NCI-H146 (cell line): ENCODE measurements at places on chromosomes 2 and 18.

DNA sequence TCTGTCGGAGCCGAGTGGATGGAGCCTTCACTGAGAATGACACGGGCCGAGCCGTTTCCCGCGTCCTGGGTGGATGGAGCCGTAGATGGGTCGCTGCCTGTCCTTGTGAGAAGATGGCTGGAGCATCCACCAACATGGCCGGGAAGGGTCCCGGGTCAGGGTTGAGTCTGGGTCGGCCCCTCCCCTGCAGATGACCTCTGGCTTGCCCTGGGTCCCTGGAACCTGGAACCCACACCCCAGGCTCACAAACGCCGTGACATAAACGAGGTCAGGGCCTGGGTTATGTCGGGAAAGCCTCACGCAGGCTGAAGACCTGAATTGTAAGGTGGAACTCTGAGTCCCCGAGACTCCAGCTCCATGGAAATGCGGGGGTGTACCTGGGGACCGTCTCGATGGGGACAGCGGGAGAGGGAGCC, 94.9 kb downstream of the NFATC1 start:
- DNase-seq: no peak

DNA sequence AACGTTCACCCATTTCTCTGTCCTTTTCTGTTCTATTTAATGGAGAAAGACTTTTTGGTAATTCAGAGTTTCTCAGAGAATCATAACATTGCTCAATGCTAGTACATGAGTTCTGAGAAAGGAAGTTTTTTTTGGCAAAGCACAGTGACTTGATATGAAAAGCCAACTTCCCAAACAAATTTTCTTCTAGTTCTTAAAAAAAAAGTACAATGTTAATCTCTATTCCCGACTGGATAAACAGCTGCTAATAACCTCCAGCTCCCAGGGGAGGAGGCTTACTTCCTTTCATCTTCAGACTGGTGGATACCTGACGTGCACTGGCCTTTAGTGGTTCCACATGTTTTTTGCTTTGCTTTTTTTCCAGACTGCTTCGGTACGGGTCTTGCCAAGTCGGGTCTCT, 284.6 kb upstream of the CCDC68 start:
- no peak for DNase-seq

DNA sequence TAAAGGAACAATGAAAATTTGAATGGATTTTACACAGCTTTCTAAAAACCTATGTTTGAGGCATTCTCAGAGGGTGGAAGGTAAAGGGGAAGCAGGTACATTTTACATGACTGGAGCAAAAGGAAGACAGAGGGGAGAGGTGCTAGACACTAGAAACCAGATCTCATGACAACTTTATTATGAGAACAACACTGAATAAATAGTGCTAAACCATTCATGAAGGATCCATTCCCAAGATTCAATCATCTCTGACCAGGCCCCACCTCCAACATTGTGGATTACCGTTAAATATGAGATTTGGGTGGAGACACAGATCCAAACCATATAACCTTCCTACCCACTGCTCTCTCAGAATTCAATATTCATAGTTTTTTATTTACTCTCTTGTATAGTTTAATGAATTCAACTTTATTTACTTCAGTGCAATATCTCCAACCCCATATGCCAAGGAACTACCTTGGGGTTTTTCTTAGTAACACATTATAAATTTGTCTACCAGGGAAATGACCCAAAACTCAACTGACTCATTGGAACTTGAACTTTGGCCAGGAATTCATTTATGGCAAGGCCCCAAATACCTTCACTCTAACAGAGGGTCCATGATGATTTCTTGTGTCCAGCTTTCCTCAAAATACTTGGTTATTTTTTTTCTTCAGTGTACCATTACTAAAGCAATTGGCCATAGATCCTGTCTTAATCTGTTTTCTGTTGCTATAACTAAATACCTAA, 317.8 kb downstream of the GULP1 start:
- no peak for DNase-seq

DNA sequence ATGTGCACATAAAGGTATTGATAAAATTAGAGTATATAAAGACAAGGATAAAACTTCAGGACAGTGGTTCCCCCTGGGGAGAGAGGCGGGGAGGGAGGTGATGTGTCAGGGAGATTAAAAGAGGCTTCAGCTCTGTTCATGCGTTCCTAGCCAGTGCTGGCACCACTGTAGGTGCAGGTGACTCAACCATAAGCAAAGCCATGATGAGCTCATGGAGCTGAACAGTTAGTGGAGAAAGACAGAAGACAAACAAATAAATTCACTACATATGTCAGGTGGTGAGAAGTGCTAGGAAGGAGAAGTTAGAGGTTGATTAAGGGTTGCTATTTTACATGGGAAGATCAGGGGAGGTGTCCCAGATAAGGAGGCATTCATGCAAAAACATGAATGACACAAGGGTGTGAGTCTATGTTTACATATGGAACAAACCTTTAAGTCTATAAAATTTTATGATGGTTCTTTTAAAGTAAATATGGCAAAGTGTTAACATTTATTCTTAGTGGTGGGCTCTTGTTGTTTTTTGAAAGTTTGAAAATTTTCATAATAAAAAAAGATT, 136.0 kb downstream of the ANKRD44 start:
- no peak for DNase-seq

GRCh38 chr2:109724533-109725460, 69.3 kb upstream of the RGPD5 start:
- no peak for DNase-seq

DNA sequence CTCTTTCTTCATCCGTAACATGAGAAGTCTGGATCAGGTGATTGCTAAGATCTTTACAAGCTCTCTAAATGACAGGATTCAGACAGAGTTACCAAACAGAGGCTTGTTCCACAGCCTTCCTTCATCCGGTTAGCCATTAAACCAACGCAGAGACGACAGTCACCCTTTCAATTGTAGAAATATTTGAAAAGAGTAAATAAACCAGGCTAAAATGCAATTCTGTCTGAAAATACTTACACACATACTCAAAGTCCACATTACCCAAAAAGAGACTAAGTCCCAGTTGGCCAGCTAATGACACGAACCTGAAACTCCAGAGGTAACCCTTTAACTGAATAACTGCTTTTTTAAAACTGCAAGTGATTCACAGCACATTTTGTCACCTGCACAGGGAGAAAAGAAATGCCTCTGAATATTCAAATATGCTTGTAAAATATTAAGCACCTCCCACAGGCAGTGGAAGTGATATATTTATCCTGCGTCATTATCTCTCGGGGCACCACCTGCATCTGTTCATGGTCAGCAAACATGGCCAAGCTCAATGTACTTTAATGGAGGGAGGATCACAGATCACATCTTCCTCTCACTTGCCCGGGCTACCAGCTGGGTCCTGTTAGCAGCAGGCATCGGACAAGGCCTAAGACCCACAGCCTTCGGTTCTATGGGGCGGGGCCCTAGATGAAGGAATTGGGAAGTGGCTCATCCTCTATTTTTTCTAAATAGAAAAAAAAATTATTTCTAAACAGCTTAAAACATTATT, 38.8 kb upstream of the DNER start:
- DNase-seq: peak; percentile 48

GRCh38 chr2:186542002-186542401, 47.9 kb upstream of the ITGAV start:
- no peak for DNase-seq

GRCh38 chr18:70523035-70523791, 234.4 kb downstream of the SOCS6 start:
- DNase-seq: peak; percentile 99

GRCh38 chr2:215900843-215901242, 112.5 kb downstream of the MREG start:
- DNase-seq: no peak

DNA sequence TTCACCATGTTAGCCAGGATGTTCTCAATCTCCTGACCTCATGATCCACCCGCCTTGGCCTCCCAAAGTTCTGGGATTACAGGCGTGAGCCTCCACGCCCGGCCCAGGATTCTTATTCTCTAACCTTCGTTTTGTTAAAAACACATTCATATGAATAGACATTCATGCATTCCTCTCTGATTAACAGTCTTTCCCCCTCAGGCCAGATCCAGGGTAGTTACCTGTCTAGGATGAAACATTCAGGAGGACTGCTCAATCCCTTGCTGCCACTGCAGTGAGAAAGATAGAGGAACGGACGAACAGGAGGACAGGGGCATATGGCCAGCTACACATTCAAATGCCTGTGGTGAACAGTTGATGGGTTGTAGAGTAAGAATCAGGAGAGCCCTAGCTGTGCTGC, 39.6 kb upstream of the EPC2 start:
- no peak for DNase-seq

GRCh38 chr18:41324020-41324791, 630.8 kb upstream of the PIK3C3 start:
- no peak for DNase-seq

- no peak for DNase-seq
Observed at GRCh38 chr2:133829450-133830020, 261.3 kb upstream of the NCKAP5 start.

GRCh38 chr18:58272779-58273435, 228.9 kb downstream of the NEDD4L start:
- no peak for DNase-seq

DNA sequence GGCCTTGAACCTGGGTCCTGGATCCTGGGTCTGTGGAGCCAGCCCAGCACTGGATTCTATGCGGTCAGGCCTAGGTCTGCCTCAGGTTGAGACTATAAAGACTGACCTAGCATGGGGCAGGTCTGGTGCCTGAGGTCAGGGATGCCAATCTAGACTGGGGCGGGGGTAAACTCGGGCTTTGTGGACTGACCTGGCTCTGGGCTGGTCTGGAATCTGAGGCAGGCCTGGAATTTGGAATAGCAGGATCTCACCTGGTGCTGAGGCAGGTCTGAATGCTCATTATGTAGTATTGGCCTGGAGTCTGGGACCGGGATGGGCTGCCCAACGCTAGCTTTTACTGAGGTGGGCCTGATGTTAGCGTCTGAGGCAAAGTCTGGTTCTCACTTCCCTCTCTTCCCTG, 256.0 kb downstream of the KIAA1328 start:
- no peak for DNase-seq

- DNase-seq: peak; percentile 31
Observed at GRCh38 chr2:177724398-177725287, 332.1 kb downstream of the AGPS start.

DNA sequence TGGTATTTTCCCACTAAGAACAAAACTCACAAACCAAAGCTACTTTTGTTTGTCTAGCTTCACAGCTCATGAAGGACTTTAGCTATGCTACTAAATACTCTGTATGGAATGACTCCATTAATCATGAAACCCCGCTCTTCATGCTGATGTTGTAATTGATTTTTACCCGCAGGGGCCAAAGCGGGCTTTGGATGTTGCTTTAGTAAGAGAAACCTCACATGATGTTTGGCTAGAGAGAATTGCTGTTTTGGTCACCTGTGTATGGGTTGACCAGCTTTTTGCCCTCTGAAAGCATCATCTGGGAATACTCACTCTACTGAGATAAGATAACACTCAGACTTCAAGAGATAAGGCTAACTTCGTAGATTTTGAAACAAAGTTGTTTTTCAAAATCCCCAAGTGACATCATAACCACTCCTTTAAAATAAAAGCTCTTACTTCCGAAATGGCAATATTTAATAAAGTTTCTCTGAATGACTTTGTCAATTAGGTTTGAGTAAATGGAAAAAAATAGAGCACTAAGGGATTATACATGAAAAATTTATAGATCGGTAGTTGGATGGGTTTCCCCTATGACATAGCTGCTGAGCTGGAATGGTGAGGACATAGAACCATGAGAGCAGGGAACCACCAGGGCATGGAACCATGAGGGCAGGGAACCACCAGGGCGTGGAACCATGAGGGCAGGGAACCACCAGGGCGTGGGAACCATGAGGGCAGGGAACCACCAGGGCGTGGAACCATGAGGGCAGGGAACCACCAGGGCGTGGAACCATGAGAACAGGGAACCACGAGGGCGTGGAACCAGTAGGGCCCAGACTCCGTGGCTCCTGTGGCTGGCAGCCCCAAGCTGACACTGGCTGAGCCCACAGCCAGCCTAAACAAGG, 31.9 kb downstream of the ACKR3 start:
- no peak for DNase-seq

DNA sequence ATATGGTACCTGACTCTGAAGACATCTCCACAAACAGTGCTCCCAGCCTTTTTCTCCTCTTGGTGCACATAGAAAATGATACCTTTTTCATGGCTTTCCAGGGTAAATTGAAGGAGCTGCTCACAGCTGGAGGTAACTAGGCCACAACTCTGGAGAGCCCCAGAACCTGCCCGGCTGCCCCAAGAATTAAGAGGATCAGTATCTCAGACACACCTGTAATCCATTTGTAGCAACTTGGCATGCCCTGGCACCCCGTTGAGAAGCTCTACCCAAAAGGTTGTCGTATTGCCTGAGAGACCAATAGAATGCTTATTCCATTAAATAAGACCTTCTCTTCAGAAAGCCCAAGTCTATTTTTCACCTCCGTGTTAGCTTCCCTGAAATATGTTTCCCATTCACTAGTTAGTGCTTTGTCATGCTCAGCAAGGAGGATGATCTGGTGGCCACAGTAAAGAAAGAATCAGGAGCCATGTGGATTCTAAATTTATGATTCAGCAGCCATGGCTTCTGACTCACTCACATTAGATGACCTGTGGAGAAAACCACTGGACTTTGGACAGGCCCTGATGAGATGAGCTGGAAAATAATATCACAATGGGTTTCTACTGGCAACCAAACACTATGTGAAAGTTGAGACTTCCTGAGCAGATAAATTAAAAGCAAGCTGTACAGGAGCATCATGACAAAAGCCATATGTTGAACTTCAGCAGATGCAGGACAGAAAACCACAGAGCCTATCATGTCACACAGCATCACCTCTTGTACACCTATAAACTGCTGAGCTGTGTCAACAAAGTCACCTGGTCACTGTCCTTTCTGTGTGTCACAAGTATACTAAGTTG, 253.3 kb upstream of the OSR1 start:
- peak; percentile 94 for DNase-seq

DNA sequence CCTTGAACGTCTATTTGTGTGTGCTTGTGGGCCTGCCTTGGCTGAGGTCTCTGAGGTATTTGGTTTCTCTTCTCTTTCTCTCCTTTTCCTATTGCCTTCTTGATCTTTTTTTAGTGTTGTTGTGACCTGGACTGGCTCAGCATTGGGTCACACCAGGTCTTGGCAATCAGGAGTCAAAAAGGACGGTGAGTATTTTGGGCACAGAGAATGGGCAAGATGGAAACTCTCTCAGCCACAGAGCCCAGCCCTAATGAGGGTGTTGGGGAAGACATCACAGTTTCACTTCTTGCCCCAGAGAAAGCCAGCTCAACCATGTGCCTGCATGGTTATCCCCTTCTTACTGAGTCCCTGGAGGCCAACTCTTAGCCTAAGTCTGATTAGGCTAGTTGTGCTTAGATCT, 13.7 kb upstream of the INO80C start:
- DNase-seq: no peak
